ENCODE measurements at places on chromosomes 11 and 22. TPM values are rescaled to one million over a fixed set of nuclear protein-coding genes. Genes with fewer than 3 reads are reported as not detected.

DNA sequence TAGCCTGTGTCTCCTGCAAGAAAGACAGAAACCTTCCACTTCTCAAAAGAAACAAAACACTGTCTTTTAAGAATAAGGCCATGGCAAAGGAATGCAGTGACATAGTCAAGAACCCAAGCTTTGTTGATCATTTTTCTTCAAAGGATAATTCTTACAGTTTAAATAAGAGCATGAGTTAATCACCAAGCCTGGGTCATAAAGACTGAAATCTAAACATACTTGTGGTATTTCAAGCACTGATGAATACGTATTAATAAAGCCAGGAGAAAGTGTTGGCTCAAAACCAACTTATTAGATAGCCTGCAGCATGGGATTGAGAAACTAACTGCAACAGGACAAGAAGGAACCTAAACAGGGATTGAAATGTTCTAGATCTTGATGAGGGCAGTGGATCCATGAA is 143.3 kb upstream of the MTNR1B start:
- no peak overlapping the region for H3K27ac ChIP-seq
- no peak for DNase-seq
- H3K27me3 ChIP-seq, result no peaks in the 10 kb centered on the region
- H3K4me3 ChIP-seq, result no peak overlapping the region

DNA sequence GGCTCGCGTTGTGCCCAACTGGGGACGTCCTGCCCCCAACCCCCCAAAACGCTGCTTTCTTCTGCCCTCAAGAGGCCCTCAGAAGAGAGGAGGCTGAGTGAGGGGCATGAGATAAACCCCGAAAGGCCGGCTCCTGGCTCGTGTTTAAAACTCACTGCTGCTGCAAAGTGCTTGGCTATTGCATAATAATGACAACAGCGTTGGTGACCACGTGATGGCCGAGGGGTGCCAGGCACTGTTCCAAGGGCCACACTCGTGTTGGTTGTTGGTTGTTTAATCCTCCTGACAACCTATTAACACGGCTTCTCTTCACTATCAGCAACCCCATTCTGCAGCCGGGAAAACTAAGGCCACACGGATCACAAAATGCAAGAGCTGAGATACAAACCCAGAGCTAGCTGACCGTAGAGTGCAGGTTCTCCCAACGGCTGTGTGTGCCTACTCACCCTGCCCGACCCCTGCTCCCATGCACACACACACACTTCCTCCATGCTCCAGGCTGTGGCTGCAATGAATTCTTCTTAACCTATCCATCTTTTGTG is 51.0 kb downstream of the ANO1 start:
- H3K27me3 ChIP-seq, result no peaks in the 10 kb centered on the region
- H3K36me3 ChIP-seq, result no peaks in the 10 kb centered on the region

DNA sequence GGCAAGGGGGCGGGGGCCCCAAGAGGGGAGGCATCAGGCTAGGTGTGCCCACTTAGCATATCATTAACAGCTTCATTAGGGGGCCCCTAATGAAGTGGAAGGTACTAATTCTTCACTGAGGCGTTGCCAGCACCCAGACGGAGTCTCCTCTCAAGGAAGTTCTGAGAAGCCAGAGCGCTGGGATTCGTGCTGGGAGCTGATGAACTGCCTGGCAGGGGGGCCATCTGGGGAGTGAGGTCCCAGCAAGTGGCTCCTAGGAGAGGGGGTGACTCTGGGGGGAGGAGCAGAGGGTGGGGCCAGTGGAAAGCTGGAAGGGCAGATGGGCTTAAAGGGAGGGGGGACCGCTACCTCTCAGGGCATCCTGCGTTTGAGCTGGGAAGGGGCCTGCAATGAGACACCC is 29.8 kb downstream of the DAGLA start:
- no peaks in the 10 kb centered on the region for H3K27me3 ChIP-seq
- DNase-seq, result no peak
- no peak overlapping the region for H3K4me3 ChIP-seq
- no peaks in the 10 kb centered on the region for H3K36me3 ChIP-seq
- H3K27ac ChIP-seq, result no peak overlapping the region
- H3K4me1 ChIP-seq, result no peaks in the 10 kb centered on the region

- H3K27me3 ChIP-seq, result peaks cover 5% of the 10 kb centered on the region
- DNase-seq, result no peak
- no peaks in the 10 kb centered on the region for H3K4me1 ChIP-seq
- no peak overlapping the region for H3K4me3 ChIP-seq
- H3K36me3 ChIP-seq, result no peaks in the 10 kb centered on the region
- H3K27ac ChIP-seq, result no peak overlapping the region
Measured at GRCh38 chr11:20193307-20193706, 33.0 kb upstream of the DBX1 start.

DNA sequence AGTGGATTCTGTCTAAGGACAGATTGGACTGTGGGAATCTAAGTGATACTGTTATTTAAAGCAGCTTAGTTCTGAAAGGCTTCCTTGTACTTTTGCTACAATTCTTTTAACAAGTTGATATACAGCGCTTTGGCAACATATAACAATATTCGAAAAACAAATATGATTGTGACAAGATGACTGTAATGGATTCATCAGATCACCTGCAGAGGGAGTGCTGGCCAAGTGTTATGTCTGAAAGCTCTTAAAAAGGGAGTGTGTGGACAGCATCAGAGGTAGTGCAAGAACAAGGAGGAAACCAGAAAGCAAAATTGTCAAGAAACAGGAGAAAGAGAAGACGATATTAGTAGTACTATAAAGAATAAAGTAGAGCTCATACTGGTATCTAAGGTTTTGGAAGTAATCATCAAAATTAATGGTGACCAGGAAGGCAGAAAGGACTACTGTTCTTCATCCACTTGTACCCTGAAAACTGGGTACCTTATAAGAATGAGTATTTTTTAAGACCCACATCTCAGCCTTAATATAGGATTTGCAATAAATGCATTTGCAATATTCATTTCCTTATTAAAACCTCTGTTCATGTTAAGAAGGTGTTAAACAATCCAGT is 1112.0 kb upstream of the CCDC90B start:
- no peak overlapping the region for H3K27ac ChIP-seq
- H3K36me3 ChIP-seq, result no peaks in the 10 kb centered on the region
- no peak for DNase-seq
- no peak overlapping the region for H3K4me3 ChIP-seq
- H3K27me3 ChIP-seq, result no peaks in the 10 kb centered on the region

GRCh38 chr11:18761741-18762140 is 29.9 kb downstream of the PTPN5 start:
- H3K27ac ChIP-seq, result no peak overlapping the region
- DNase-seq, result no peak
- no peak overlapping the region for H3K4me3 ChIP-seq
- H3K27me3 ChIP-seq, result peaks cover 11% of the 10 kb centered on the region

- H3K4me1 ChIP-seq, result no peaks in the 10 kb centered on the region
- H3K4me3 ChIP-seq, result no peak overlapping the region
- DNase-seq, result no peak
- H3K27me3 ChIP-seq, result no peaks in the 10 kb centered on the region
- H3K36me3 ChIP-seq, result no peaks in the 10 kb centered on the region
Measured at GRCh38 chr11:1168721-1169161, 11.0 kb downstream of the MUC5AC start.

DNA sequence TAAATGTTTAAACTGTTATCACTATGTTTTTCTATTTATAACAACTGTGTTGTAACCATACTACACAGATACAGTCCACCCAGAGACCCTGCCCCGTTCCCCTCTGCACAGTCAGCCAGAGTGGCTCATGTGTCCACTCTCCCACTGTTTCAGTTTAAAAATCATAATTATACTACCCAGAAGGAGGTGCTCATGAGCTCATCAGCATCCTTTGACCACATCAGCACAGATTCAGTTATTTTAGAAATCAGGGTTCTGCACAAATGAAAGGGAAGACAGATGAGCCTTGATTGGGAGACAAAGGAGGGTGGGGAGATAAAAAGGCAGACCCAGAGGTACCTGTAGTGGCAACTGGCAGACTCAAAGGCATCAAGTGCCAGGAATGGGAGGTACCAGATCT is 124.3 kb downstream of the RCN1 start:
- H3K36me3 ChIP-seq, result no peaks in the 10 kb centered on the region
- H3K4me1 ChIP-seq, result no peaks in the 10 kb centered on the region
- DNase-seq, result no peak
- H3K27ac ChIP-seq, result no peak overlapping the region
- no peak overlapping the region for H3K4me3 ChIP-seq

GRCh38 chr11:36258730-36259360 is 30.4 kb downstream of the COMMD9 start:
- no peaks in the 10 kb centered on the region for H3K4me1 ChIP-seq
- H3K36me3 ChIP-seq, result no peaks in the 10 kb centered on the region
- no peak overlapping the region for H3K4me3 ChIP-seq
- H3K27ac ChIP-seq, result no peak overlapping the region

GRCh38 chr11:69501891-69502860 is 20.7 kb downstream of the LINC01488 start:
- H3K27me3 ChIP-seq, result no peaks in the 10 kb centered on the region
- H3K27ac ChIP-seq, result no peak overlapping the region
- no peak overlapping the region for H3K4me3 ChIP-seq
- no peak for DNase-seq
- H3K4me1 ChIP-seq, result peaks cover 4% of the 10 kb centered on the region

GRCh38 chr11:17244046-17244445 is 32.5 kb upstream of the NUCB2 start:
- H3K4me1 ChIP-seq, result no peaks in the 10 kb centered on the region
- H3K27me3 ChIP-seq, result no peaks in the 10 kb centered on the region

- peaks cover 1% of the 10 kb centered on the region for H3K36me3 ChIP-seq
- peak overlapping the region; percentile 14 for H3K27ac ChIP-seq
- no peaks in the 10 kb centered on the region for H3K27me3 ChIP-seq
- peaks cover 39% of the 10 kb centered on the region for H3K4me1 ChIP-seq
Measured at GRCh38 chr22:24391836-24392217, 35.6 kb upstream of the ADORA2A start.

GRCh38 chr22:32389685-32390084 is 22.4 kb downstream of the RTCB start:
- peaks cover 24% of the 10 kb centered on the region for H3K36me3 ChIP-seq
- no peak overlapping the region for H3K4me3 ChIP-seq
- DNase-seq, result peak; percentile 19
- no peak overlapping the region for H3K27ac ChIP-seq
- no peaks in the 10 kb centered on the region for H3K27me3 ChIP-seq
- no peaks in the 10 kb centered on the region for H3K4me1 ChIP-seq

GRCh38 chr11:76626921-76627401 is 43.6 kb downstream of the LRRC32 start:
- H3K4me1 ChIP-seq, result peaks cover 40% of the 10 kb centered on the region
- H3K27me3 ChIP-seq, result no peaks in the 10 kb centered on the region
- H3K27ac ChIP-seq, result no peak overlapping the region
- no peaks in the 10 kb centered on the region for H3K36me3 ChIP-seq

GRCh38 chr11:116466191-116466590 is 306.6 kb downstream of the BUD13 start:
- peaks cover 2% of the 10 kb centered on the region for H3K27me3 ChIP-seq
- H3K4me1 ChIP-seq, result peaks cover 4% of the 10 kb centered on the region
- H3K36me3 ChIP-seq, result no peaks in the 10 kb centered on the region
- H3K4me3 ChIP-seq, result no peak overlapping the region
- no peak overlapping the region for H3K27ac ChIP-seq
- no peak for DNase-seq

DNA sequence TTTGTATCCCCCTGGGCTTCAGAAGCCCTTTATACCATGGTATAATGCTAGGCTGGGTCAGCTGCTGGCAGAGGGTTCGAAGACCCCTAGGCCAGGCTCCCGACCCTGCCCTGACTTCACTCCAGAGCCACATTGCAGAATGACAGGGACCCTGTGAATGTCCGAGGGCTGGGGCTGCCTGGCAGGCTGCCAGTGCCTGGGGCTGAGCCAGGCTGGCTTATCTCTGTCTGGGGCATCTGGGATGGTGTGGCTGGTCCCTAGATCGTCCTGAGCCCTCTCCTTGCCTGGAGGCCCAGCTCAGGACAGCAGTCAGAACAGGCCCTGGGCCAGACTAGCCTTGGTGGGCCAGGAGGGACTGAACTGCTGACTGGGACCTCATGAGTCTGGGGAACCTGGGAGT is 3.7 kb downstream of the ZDHHC8 start:
- no peak overlapping the region for H3K4me3 ChIP-seq
- H3K27me3 ChIP-seq, result no peaks in the 10 kb centered on the region
- H3K4me1 ChIP-seq, result peaks cover 6% of the 10 kb centered on the region
- H3K27ac ChIP-seq, result no peak overlapping the region
- peaks cover 3% of the 10 kb centered on the region for H3K36me3 ChIP-seq

GRCh38 chr11:96101146-96101545 is 177.2 kb upstream of the MTMR2 start:
- H3K4me3 ChIP-seq, result no peak overlapping the region
- H3K27ac ChIP-seq, result no peak overlapping the region
- H3K4me1 ChIP-seq, result peaks cover 30% of the 10 kb centered on the region
- no peaks in the 10 kb centered on the region for H3K36me3 ChIP-seq
- no peak for DNase-seq

- DNase-seq, result no peak
- H3K4me1 ChIP-seq, result peaks cover 13% of the 10 kb centered on the region
- no peaks in the 10 kb centered on the region for H3K27me3 ChIP-seq
- no peak overlapping the region for H3K27ac ChIP-seq
- H3K4me3 ChIP-seq, result no peak overlapping the region
- H3K36me3 ChIP-seq, result peaks cover 2% of the 10 kb centered on the region
Measured at GRCh38 chr11:47245611-47246357, 2.8 kb downstream of the ACP2 start.

GRCh38 chr11:122486793-122487495 is 168.6 kb upstream of the UBASH3B start:
- no peak overlapping the region for H3K27ac ChIP-seq
- DNase-seq, result peak; percentile 67

GRCh38 chr11:120612513-120613263 is 101.1 kb downstream of the GRIK4 start:
- peaks cover 10% of the 10 kb centered on the region for H3K4me1 ChIP-seq
- H3K27ac ChIP-seq, result no peak overlapping the region
- H3K27me3 ChIP-seq, result no peaks in the 10 kb centered on the region
- no peaks in the 10 kb centered on the region for H3K36me3 ChIP-seq

- no peaks in the 10 kb centered on the region for H3K27me3 ChIP-seq
- no peaks in the 10 kb centered on the region for H3K36me3 ChIP-seq
- DNase-seq, result no peak
- H3K27ac ChIP-seq, result no peak overlapping the region
- H3K4me1 ChIP-seq, result no peaks in the 10 kb centered on the region
Measured at GRCh38 chr11:70871881-70872280, 380.5 kb downstream of the SHANK2 start.

NAALADL1 gene
- 6.8 TPM for total RNA-seq

CBX7 gene
- total RNA-seq, result 5.1 TPM

SMC1B gene
- total RNA-seq, result 0.07 TPM

CALCA gene
- total RNA-seq, result not detected

BRSK2 gene
- 0.20 TPM for total RNA-seq

PARVA gene
- total RNA-seq, result 99.8 TPM

ACR gene
- total RNA-seq, result 4.9 TPM

B3GAT1 gene
- not detected for total RNA-seq

ZP1 gene
- total RNA-seq, result not detected

Data from endothelial cell of umbilical vein (primary cell).